ENCODE measurements at places on chromosomes 13 and 19.

DNA sequence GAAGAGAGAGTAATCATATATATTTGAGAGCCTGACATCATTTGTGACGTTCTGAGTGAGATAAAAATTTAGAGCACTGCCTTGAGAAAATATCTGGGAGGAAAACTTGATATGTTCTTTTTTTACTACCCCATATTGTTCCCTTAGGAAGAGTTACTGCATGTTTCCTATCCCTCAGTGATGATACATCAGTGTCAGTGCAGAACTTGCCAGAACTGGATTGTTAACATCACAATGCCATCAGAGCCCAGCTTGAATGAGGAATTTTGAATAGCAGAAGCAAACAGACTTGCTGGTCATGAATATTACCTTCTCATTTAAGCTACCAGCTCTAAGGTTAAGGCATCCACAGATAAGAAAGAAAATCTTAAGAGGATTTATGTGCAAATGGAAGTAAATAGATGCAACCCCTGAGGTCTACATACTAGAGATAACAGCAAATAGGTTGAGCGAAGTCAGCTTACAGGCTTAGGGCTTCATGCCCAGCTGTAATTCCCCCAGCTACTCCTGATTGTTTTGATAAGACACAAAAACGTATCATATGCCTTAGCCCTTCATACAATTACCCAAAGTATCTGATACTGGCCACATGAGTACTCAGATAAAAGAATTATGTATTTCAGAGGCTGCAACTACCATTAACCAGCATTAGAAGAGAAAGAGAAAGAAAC, 313.7 kb upstream of the ATXN8OS start:
- no peak for DNase-seq

DNA sequence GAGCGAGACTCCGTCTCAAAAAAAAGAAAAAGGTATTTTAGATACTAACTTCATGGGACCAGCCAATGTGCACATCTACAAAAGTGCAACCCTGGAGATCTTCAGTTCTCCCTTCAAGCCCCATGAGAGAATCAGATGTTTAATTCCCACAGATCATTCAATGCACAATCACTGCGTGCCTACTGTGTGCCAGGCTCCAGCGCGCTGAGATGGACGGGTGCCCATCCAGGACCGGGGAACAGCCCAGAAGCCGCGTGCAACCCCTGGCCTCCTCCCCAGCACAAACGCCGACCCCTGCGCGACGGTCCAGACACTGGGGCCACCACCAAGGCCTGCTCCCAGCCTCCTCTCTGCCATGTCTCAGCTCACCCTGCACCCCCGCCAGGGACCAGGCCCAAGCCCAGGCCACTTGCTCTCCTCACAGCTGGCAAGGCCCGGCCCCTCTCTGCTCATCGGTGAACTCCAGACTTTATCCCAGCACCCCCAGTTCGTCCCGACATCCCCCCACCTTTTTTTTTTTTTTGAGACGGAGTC, 5.3 kb downstream of the BTBD2 start:
- DNase-seq = no peak

DNA sequence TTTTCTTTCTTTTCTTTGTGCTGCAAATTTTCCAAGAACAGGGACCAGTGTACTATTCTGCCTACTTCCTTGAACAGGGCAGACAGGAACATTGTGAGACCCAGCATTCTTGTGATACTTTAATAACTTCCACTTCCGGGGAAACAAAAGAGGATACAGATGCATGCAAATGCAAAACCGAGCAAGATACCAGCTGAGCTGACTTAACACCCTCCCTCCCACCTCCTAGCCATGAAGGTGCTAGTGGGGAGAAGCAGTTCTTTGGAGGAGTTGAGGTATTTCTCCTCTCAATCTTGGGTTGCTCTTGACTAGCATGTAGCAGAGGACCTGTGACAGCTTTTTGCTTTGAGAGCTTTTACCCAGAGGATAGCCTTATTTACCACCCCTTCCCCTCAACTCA, 111.2 kb downstream of the KLF5 start:
- no peak for DNase-seq

- no peak for DNase-seq
Measured at GRCh38 chr13:100875392-100876043, 200.9 kb upstream of the TMTC4 start.

DNA sequence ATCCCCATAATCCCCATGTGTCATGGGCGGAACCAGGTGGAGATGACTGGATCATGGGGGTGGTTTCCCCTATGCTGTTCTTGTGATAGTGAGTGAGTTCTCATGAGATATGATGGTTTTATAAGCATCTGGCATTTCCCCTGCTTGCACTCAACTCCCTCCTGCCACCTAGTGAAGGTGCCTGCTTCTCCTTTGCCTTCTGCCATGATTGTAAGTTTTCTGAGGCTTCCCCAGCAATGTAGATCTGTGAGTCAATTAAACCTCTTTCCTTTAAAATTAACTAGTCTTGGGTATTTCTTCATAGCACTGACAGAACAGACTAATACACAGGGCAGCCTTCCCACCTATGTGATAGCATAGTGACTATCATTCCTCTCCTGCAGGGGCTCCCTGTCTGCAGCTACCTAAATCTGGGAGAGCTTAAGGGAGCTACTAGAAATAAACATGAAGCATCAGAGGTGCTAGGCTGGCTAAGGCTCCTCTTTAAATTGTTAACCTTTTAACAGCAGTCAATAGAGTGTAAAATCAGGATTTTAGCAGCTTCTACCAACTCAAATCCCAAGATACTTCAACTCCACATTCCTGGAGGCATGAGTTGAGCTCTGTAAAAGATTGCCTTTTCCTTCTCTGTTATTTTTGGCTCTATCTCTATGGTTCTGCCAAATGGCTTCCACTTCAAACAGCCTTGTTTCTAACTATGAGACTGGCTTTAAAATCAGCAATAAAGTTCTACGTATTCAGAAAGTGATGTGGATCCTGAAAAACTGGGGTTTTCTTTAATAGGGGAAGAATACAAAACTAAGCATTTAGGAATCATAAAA, 112.3 kb downstream of the VWA8 start:
- DNase-seq = no peak

DNA sequence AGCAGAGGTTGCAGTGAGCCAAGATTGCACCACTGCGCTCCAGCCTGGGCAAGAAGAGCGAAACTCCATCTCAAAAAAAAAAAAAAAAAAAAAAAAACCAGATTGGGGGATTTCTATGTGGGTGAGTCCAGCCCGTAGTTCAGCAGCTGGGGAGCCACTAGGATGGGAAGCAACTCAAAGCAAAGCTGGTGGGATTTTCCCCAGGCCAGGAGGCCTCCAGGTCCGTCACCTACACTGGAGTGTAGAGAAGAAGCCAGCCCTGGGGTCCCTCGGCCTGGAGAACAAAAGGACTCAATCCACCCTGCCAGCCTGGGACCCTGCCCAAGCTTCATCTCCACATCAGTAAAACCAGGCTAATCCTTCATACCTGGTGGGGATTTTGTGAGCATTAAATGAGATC, 121.3 kb upstream of the CACNA1A start:
- DNase-seq = no peak

DNA sequence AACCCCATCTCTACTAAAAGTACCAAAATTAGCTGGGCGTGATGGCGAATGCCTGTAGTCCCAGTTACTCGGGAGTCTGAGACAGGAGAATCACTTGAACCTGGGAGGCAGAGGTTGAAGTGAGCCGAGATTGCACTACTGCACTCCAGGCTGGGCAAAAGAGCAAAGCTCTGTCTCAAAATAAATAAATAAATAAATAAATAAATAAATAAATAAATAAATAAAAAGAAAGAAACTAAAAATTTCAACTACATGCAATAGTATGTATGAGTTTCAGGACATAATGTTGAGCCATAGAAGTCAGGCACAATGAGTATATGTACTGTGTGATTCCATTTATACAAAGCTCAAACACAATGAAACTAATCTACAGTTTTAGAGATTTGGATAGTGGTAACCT, 12.9 kb upstream of the ZNF780A start:
- DNase-seq = no peak

DNA sequence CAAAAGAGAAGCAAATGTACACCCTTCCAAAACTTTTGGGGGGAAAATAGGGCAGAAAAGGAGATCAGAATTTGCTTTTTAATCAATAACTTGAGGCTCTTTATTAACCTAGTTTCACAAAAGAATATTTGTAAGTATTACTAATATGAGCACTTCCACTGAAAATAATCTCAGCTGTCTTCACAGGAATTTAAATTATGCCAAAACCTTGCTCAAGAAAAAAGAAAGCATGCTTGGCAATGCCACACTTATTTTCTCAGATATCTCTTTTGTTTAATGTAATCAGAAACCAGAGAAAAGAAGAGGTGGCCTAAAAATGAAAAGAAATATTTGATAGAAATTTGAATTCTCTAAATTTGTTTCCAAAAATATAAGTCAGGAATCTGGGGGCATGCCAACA, 234.9 kb upstream of the GPC6 start:
- DNase-seq = no peak

DNA sequence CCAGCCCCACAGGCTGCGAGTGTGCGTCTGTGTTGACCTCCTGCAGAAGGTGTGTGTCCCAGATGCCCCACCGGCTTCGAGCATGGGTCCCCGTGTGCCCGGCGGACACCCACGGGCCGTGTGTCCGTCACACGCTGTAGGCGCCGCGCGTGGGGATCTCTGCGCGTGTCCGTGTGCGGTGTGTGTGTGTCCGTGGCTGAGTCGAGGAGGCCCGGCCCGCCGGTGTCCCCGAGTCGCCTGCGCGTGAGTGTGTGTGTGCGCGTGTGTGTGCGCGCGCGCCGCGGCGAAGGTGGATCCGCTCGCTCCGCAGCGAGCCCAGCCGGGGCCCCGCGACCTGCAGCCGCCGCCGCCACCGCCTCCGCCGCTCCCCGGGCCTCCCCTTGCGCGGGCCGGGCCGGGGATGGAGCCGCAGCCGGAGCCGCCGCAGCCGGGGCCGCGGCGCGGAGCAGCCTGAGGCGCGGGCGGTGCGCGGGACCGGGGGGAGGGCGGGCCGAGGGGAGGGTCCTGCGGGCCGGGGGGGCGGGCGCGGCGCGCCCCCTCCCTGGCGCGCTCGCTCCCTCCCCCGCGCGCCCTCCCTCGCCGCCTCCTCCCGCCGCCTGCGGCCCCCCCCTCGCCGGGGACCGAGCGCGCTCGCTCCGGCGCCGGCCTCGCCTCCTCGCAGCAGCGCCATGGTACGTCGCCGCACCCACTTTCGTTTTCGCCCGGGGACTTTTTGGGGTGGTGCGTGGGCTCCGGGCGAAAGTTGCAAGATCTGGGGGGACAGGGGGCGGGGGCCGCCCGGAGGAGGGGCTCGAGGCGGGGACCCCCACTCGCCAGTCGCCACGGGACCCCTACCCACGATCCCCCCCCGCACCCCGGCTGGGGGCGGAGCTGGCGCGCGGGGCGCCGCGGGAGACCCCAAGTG, 7.1 kb upstream of the NFIC start:
- DNase-seq = peak; percentile 69

DNA sequence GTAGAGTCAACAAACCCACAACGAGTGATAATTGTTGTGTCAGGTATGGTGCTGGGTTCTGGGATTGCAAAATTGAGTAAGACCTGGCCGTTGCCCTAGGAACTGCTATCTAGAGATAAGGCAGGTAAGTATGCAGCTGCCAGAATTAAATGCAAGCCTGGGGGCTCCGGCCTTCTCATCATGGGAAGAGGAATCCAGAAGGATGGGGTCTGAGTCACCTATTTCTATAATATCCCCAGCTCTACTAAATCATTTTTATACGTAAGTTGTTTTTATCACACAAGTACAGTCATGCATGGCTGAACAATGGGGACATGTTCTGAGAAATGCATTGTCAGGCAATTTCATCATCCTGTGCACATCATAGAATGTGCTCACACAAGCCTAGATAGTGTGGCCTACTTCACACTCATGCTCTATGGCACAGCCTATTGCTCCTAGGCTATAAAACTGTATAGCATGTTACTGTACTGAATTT, 203.0 kb downstream of the KLF5 start:
- DNase-seq = no peak

GRCh38 chr19:54532528-54532927, 29.9 kb downstream of the LAIR2 start:
- no peak for DNase-seq

- no peak for DNase-seq
Measured at GRCh38 chr19:16615808-16616207, 12.2 kb downstream of the MED26 start.

DNA sequence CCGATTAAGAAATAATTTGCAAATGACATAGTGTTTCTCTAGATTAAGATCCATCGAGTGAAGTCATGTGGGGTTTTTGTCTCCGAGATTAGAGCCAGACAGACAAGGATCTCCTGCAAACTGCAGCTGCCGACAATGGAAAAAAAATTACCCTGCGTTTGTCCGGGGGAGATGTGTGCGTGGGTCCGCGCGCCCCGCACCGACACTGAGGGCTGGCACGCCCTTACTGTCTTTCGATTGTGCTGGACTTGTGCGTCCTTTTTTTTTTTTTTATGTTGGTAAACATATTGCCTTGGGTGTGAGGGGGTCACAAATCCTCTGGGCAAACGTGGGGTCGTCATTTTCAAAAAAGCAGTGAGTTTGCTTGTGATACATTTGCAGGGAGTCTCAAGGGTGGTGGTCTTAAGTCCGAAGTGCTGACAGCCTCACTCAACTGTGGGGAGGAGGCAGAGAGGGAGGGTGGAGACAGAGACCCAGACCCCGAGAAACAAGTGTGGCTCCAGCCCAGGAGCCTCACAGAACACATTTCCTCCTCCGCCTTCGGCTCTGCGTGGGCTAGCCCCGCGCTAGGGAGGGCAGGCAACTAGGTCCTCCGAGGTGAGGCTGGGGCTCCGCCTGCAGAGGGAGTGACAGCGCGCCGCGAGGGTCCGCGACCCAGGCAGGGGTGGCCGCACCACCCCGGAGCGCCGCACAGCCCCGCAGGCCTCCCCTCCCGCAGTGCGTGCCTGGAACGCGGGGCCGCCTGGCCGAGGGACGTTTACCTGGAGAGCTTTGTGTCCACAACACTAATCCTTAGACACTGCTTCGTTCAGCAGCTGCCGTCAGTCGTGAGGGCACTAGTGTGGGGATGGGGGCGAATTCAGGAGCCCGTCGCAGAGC, 11.7 kb upstream of the SOX1 start:
- DNase-seq = no peak

DNA sequence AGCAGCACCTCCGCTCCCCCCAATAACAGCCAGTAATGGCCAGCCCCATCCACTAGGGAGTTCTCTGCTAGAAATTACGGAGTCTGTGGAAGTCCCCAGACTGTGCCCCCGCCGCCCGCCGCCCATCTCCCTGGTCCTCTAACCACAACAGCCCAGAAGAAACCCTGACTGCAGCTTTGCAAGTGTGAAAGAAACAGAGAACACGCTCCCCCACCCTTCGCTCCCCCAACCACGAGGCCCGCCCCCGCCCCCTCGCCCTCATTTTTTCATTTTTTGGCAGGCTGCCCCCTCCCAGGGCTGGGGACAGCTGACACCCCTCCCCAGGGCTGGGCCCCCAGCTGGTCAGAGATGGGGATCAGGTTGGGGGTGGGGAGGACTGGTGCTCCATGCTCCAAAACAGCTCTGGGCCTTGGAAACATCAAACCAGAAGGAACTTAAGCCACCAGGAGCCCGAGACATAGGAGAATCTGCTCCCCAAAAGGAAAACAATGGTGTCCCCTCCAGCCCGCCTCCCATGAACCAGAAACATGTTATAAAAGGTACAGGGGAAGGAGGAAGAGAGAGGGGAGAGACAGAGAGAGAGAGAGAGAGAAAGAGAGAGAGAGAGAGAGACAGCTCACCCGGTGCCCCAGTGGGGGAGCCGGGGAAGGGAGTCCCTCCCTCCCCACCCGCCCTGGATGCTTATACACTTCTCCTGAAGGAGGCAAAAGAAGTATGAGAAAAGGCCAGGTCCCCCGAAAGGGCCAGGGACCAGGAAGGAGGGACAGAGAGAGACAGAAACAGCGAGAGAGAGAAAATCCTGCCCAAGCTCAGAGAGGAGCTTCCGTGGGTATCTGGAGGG, 29.8 kb upstream of the ASF1B start:
- no peak for DNase-seq

Measured in activated T-cell treated with anti-CD3 and anti-CD28 coated beads for 4 hours (primary cell).